ENCODE measurements at places on chromosomes 11 and 22.

- DNase-seq: no peak
Measured at GRCh38 chr22:37193629-37194191, 5.7 kb upstream of the C1QTNF6 start.

GRCh38 chr22:19169002-19169946, 9.3 kb downstream of the SLC25A1 start:
- no peak for DNase-seq

DNA sequence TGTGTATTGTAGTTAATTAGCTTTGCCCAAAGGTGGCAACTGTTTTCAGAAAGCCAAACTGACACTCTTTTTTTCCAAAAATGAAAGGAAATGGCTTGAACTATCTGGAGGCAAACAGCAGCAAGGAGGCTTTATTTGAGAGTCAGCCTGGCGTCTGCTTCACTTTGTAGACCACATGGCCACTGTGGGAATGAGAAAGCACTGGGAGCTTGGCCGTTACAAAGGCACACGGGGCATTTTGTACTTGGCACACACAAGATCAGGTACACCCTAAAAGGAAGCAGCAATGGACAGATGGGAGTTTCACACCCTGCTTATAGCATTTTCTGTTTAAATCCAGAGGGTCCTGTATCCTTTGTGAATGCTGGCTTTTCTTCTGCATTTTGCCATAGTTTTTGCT, 126.3 kb downstream of the MPPED2 start:
- DNase-seq: no peak

DNA sequence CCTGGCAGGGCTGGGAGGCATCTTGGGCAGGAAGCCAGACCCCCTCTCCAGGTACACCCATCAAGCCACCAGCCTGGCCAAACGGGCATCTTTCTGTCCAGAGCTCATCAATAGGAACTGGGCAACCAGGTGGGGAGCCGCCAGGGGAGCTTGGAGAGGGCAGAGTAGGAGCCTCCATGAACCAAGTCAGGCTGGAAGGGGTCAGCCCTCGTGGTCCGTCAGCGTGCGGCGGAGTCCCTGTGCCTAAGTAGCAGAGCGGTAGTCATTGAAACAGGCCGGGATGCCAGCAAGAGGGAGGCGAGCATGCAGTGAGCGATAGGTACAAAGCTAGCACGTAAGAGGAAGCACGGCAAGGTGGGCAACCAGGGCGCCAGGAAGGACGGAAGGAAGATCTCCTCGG, 1.7 kb downstream of the RTL6 start:
- DNase-seq: no peak

DNA sequence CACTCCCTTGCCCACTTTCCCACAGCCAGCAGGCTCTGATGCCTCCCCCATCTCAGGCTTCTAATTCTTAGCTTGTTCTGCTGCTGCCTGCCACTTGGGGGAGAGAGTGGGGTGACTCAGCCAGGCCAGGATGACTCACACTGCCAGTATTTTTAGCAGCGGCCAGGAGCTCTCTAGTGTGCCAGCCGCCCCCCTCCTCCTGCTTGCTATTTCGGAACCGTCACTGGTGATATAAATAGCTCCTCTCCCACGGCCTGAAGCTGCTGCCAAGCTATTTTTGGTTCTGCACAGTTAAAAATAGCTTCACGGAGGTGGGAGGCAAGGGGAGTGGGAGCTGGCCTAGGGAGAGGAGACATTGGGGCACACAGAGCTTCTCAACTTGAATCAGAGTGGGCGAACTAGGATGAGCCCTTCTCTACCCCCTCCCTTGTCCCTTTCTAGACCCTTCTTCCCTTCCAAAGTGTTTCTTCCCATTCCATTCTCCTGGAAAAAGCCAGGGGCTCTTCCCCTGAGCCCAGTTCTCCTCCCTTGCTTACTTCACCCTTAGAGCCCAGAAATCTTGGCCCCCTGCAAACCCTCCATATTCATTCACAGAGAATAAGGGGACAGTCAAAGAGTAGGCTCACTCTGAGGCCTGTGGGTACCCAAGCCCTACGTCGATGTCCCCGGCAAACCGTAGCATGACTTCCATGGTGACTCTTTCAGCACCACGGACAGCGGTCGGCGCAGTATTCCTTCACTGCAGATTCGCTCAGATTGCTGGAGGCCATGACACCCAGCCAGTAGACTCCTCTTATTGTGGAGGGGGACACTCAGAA, 2.5 kb upstream of the NPAS4 start:
- peak; percentile 91 for DNase-seq

DNA sequence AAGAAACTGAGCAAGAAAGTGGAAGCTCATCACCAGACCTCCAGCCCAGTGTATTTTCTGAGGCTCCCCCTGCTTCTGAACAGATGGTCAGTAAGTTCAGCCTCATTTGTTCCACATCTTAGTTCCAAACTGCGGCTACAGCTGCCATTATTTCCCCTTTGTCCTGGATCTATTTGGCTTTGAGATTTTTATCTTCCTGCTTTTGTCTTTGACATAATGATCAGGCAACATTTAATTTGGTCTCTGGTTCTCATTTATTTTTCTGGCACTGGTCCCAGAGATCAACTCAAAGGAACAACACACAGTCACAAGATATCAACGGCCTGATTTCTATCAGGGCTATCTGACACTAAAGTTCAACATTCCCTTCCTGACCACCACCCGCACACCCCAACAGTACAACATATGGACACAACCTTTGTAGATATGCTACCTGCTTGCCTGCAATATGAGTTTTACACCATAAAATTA, 137.5 kb downstream of the FAM76B start:
- no peak for DNase-seq

DNA sequence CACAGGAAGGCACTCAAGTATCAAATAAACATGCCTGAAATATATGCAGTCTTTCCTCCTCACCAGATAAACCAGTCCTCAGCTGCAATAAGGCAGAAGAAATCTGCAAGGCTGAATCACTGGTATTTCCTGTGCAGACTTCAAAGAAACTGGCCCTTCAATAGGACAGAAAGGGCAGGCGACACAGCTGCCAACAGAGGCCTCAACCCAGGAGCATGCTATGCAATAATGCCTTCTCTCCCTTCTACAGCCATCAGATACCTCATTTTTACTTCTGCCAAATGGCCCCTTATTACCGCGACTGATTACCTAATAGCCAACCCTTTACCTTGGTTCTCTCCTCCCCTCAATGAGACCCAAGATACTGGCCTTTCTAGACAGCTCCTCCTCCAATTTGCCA, 8.0 kb downstream of the NUMA1 start:
- peak; percentile 42 for DNase-seq

DNA sequence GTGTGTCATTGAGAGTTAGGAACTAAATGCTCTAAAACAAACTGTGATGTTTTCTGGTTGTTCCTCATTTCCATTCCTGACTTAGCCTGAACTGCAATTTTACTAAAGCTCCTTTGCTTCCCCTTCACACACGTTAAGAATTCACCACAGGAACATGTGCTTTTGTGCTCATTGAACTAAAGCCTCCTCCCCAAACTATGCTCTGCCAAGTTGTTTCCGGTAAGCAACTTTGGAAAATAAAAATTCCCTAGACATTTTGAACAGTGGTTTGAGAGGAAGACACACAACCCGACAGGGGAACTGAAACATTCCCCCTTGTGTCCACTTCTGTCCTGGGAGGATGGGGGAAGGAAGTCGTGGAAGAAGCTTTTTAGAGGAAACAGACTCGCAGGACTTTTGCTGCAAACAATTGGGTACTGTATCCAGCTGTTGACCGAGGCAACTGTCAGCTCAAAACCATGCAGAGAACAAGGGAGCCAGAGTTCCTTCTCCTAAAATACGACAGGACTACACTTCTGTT, 66.9 kb downstream of the GAB2 start:
- no peak for DNase-seq

DNA sequence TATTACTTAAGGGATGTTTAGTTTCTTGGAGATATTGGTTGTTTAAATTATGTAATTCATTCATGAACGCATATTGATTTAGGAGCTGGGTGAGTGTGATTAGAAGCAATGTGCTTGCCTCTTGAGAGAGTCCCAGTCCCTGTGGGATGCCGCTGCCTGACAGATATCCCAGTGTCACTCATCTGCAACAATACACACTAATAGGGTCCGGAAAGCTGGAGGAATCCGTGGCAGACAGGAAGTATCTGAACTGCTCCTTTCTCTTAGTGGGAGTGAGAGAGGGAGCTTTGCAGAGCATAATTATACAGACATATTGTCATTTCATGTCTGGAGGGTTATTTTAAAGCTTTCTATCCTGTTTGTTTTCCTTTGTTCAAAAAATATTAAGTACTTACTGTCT, 17.4 kb downstream of the AMOTL1 start:
- no peak for DNase-seq

DNA sequence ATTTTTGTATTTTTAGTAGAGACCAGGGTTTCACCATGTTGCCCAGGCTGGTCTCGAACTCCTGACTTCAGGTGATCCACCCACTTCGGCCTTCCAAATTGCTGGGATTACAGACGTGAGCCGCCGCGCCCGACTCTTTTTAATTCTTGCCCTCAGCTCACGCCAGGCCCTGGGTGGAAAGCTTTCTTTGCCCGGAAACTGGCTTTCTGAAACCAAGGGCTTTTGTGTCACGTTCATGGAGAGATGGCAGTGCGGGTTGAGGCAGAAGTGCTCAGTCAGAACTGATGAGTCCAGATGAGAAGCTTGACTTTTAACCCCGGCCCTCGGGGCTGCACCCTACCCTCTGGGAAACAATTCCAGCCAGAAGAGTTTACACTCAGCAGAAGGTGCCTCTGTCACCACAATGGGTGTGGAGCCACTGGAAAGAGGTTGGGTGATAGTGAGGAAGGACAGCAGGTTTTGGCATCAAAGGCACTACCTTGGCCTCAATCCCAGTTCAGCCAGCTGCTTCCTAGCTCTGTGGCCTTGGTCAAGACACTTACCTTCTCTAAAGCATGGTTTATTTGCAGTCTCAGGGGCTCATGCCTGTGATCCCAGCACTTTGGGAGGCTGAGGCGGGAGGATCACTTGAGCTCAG, 890 bp upstream of the ARFGAP3 start:
- no peak for DNase-seq

DNA sequence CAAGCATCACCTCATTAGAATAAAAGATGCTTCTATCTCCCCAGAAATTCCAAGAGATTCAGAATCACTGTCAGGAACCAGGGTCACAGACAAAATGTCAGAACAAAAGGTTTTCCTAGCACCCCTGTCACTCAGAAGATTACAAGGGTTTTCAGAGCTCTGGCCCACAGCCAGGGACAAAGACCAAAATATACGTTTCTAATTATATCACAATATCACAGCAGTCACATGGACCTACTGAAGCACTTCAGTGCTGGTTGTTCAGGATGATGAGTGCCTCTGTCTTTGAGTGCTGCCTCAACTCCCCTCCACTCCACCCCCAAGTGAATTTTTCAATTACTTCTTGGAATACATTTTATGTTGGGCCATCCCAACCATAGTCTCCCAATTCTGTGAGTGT, 21.9 kb upstream of the RTL6 start:
- no peak for DNase-seq

DNA sequence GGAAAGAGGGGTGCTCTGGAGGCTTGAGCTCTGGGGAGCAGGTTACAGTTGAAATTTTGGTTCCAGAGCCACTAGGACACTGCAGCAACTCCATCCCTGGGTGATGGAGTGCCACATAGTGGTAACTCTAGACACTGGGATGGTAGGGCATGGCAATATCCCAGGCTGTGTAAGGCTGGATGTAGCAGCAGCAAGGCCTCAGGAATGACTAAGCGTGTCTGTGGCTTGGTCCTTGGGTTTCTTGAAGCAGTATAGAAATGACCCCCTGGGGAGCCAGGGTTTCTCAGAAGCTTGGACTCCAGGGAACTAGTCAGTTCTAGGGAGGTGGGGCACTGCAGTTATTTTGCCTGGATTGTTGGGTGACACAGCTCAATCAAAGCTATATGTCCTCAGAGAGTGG, 8.1 kb downstream of the MS4A4A start:
- DNase-seq: no peak

GRCh38 chr11:46534711-46535110, 59.1 kb downstream of the AMBRA1 start:
- DNase-seq: no peak

DNA sequence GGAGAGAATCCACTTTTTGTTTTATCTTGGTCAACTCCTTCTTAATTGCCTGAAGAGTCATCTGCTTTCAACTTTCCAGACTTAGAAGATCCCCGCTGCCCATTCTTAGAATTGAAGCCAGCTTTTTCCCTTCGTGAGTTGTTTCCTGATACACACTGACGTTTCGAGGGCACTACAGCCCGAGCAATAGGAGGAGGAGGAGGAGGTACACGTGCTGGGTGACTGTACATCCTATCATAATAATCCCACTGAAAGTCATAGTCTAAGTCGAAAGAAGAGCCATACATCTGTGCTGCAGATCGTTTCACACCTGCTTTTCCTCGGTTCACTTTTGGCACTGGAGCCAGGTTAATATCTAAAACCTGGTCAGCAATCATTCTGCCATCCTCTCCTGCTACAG, 606.1 kb downstream of the DLG2 start:
- no peak for DNase-seq

DNA sequence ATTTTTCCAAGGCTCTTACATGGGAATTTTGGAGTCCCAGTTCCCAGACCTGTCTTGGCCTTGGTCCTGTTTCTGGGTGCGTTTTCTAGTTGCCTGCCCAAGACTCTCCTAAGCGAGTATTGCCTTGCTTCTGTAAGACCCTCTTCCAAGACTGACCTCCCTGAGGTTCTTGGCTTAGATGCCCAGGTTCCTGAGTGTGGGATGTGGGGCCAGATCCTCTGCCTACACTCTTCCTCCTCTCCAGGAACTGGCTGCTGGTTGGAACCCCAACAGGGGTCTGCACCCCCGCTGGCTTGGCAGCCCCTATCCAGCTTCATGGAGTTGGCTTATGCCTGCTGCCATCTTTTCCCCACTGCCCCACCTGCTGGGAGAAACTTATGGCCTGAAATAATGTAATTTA, 429.5 kb downstream of the TENM4 start:
- no peak for DNase-seq

DNA sequence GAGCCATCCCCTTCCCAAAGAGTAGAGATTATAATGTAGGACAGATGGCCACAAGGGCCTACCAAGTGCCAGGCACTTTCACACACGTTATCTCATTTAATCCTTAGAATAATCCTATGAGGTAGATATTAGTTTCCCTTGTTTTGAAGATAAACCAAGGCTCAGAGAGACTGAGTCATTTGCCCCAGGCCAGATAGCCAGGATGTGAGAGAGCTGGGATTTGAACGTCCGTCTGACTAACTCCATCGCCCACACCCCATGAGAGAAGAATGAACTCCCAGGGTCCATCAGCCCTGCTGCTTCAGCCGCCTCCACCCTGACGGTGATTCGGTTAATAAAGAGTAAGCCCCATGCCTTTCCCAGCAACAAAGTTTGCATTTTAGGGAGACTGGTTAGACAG, 10.7 kb downstream of the PRG3 start:
- no peak for DNase-seq

DNA sequence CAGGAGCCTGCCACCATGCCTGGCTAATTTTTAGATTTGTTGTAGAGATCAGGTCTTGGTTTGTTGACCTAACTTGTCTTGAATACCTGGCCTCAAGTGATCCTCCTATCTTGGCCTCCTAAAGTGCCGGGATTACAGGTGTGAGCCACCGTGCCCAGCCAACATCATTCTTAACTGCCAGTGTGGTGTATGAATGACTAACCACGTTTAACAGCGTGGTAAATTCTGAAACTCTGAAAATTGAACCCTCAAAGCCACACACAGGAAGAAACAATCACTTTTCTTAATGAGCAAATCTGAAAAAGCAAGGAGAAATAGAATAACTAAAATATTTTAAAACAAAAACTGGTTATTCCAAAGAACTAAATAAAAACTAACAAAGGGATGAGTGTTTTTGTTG, 7.4 kb downstream of the TMEM9B start:
- DNase-seq: no peak

GRCh38 chr22:45587638-45588505, 83.8 kb upstream of the ATXN10 start:
- peak; percentile 48 for DNase-seq

Measured in AG04450 (cell line).